ENCODE measurements at places on chromosomes 13 and 19.

GRCh38 chr19:48718711-48719231 lies 754 bp downstream of the MAMSTR start:
- no peak for DNase-seq

- DNase-seq, result no peak
Observed at GRCh38 chr19:39939556-39939955, 5.1 kb upstream of the FCGBP start.

- DNase-seq, result no peak
Observed at GRCh38 chr19:34676697-34677385, at the start of gene SCGB2B2. TSS of gene SCGB2B2 (minus strand) at chr19:34677159. CDS start at chr19:34594563, 82,596 bp downstream.

GRCh38 chr13:23159205-23159759 lies 21.5 kb upstream of the SGCG start:
- DNase-seq, result no peak

GRCh38 chr13:88925954-88926353 lies 1254.8 kb downstream of the SLITRK5 start:
- no peak for DNase-seq

- no peak for DNase-seq
Observed at GRCh38 chr19:51501594-51502263, at the start of gene SIGLEC12. TSS of gene SIGLEC12 (minus strand) at chr19:51501800. CDS start at chr19:51501733, 67 bp downstream.

DNA sequence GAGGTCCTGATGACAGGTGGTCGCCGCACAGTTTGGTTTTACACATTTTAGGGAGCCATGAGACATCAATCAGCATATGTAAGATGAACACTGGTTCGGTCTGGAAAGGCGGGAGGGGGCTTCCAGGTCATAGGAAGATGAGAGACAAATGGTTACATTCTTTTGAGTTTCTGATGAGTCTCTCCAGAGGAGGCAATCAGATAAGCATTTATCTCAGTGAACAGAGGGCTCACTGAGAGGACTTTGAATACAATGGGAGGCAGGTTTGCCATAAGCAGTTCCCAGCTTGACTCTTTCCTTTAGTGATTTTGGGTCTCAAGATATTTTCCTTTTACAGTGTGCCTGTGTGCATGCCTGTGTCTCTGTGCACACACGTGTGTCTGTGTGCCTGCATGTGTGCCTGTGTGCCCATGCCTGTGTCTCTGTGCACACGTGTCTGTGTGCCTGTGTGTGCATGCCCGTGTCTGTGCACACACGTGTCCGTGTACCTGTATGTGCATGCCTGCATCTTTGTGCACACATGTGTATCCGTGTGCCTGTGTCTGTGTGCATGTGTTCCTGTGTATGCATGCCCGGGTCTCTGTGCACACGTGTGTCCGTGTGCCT lies 35.5 kb upstream of the TMEM255B start:
- no peak for DNase-seq

DNA sequence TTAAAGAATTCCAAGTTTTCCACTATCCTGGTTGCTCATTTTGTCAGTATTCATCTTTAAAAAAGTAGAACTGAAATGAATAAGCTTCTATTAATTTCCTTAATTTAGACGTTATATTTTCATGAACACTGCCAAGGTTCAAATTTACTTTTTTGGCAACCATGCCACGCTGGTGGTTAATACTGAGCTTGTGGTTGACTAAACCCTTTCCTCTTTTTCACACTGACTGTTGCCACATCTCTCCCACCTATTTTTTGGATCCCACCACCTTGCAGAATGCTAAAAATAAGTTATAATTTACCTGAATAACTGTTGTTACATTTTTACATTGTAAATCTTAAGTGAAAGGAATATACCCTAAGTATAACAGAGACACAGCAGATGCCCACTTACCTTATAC lies 45.0 kb downstream of the FLT3 start:
- no peak for DNase-seq

GRCh38 chr19:42380155-42380554 lies 9.9 kb downstream of the CNFN start:
- DNase-seq, result no peak

DNA sequence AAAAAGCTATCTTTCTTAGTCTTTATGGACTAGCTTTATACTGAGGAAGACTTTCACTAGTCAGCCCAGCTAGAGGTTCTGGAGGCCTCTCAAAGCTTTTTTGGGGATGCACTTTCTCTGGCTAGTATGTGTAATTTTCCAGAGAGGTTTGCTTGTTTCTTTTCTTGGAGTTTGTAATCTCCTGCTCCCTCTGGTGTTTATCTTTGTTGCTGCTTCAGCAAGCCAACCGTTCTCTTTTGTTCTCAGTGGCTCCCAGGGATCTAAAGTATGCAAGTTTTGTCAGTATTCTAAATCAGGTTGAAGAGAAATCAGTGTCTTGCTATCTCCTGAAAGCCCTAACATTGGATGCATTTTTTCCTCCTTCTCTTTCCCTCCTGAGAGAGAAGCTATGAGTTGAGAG lies 121.1 kb upstream of the MYO16 start:
- no peak for DNase-seq

GRCh38 chr13:75226092-75226491 lies 255.9 kb downstream of the TBC1D4 start:
- DNase-seq, result peak; percentile 86

GRCh38 chr13:52809310-52809769 lies 39.1 kb downstream of the PCDH8 start:
- peak; percentile 49 for DNase-seq

- no peak for DNase-seq
Observed at GRCh38 chr13:113322043-113322461, 25.0 kb downstream of the LAMP1 start.

- DNase-seq, result no peak
Observed at GRCh38 chr13:78655906-78656305, 3.0 kb downstream of the OBI1 start.

GRCh38 chr19:46409191-46409590 lies 4.2 kb downstream of the CCDC8 start:
- no peak for DNase-seq

DNA sequence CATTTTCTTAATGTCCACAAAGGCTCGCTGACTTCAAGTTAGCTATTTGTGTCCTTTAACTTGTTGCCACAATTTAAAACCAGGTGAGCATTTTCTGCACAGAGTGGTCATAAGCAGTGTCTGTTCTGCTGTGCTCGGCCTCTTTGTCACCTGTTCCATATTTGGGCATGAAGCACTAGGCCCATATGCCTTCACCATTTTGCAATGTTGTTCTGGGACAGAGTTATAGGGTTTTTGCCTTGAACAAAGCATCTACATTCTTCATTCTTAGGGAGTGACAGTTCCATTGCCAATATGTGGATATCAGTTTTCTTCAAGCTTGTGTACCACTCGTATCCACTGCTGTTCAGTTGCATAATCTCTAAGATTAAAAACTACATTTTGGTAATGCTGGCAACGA lies 56.1 kb downstream of the LRCH1 start:
- no peak for DNase-seq

DNA sequence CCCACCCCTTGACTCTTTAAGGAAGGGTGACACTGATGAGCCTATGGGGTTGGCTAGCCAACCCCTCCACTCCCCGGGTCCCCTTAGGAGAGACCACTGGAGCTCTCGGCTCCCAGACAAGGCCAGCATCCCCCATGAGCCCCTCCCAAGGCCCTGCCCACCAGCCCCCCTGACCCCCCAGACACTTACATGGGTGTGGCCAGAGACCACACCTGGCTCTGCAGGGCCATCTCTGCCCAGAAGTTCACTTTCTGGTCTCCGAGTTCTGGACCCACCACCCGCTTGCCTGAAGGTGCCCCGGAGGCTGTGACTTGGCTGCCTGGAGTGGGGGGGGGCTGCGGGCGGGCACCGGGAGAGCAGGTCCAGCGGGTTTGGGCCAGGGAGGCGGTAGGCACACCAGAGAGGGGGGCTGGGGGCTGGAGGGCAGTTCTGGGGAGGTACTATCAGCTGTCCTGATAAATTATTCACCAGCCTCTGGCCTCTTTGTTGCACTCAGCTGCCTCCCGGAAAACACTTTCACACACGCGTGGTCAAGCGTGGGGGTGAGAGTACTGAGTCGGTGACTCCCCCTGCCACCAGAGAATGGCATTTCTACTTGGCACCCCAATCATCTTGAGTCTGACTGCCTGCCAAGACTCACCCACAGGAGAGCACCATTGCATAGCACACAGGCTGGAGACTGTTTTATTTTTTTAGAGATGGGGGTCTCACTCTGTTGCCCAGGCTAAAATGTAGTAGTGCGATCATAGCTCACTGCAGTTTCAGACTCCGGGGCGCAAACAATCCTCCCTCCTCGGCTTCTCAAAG lies at the start of gene PALM3:
Gene PALM3 (minus strand): TSS at position 326 of the 807 bp plus-strand sequence. CDS start 96 bp downstream, at position 230.
- peak; percentile 36 for DNase-seq

GRCh38 chr19:23273022-23273589 lies 22.9 kb upstream of the ZNF724 start:
- DNase-seq, result no peak

DNA sequence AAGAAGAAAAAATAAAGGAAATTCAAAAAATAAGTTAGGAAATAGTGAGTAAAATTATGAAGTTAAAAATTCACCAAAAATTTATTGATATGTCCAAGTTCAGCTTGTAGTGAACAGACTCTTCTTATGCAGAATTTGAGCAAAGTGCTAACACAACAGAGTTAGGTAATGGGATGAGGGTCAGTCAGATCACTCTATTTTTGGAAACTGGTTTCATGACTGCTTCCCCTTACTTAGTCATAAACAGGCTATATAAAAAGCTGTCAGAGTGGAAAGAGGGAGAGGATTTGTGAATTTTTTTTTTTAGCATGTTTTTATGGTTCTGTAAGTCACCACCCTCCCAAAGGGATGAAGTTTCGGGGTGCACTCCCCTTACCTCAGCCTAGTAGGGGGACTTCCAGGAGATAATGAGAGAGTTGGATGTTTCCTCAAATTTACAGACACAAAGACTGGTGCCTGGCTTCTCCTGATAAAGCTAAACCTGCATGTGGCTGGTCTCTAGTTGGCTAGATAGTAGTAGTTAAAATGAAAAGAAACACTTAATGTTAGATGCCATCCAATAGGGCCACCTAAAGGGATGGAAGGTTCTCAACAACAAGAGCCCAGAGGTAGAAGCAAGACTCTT lies 4.5 kb downstream of the CPB2 start:
- no peak for DNase-seq

DNA sequence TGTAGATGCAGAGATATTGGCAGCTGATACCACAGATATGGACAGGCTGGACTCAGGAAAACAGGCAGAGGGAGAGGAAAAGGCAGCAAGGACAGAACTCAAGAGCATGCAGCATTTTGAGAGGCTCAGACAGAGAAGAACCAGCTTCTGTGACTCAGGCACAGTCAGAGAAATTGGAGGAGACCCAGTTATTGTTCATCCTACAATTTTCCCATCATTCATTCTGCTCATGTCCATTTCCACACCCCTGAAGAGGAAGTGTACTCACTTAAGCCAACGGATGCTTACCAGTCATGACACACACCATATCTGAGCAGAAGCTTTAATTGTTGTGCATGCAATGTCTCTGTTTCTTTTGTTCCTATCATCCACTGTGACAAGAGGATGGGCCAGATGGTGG lies 359.8 kb upstream of the HTR2A start:
- no peak for DNase-seq

GRCh38 chr19:41264581-41265394 lies 616 bp downstream of the HNRNPUL1 start:
- no peak for DNase-seq

DNA sequence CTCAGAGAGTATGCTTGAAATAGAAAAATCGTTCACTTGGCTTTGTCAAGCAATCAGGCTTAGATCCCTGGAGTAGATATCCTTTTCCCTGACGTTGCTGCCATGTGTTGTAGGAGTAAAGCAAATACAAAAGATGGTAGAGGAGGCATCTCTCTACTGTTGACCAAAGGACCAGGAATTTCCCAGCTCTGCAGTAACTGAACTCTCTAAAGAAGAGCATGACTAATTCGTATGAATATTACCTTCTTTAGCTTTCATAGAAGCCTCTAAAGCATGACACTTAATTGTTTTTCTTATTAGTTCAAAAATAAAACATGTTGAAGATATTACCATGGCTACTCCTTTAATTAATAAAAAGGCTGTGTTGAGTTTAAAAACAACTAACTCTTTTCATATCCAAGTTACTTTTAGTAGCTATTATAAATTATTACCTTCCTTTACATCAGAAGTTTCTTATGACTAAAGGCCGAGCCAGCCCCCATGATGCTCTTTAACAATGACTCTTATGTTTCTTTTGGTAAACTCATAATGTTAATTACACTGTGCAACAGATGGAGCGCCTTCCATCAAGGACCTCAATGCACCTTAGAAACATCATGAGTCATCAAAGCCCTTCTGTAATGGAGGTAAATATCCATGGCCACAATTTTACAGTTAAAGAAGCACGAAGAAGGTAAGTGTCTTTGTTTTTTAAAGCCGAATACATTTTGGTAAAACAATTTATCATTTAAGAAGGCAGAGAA lies 352.4 kb downstream of the KLF5 start:
- DNase-seq, result no peak

GRCh38 chr13:114315074-114315785 lies 927 bp downstream of the CHAMP1 start:
- no peak for DNase-seq

- DNase-seq, result no peak
Observed at GRCh38 chr13:107459430-107459829, 755.9 kb downstream of the LIG4 start.

DNA sequence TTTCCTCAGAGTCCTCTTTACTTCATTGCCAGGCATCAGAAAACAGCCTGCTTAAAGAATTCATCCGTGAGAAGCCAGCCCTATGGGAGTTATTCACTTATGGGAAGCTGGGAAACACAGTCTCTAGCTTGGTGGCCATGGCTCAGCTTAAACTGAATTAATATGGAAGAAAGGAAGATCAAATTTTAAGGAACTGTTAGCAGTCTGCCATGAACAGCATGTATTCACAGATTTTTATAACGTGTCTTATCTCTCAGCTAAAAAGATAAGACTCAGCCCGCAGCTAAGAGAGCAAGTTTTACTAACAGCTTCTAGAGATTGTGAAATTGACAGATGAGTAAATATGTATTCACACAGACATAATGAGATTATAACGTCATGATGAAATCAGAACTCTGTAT lies 253.7 kb upstream of the RXFP2 start:
- DNase-seq, result no peak

DNA sequence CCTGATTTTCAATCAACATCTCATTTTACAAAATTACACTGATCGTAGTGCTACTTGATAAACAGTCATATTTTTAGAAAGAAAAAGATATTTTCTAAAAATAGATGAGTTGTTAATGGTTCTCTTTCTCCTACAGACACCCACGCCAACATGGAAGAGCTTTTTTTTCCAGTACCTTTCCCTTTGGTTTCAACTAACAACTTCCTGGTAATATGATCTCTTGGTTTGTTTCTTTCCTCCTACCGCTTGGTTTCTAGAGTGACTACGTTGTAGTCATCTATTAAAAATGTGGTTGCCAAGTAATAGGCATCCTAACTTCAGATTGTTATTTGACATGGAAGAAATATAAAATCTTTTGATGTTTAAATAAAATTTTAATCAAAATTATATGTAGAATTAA lies 189.0 kb downstream of the LACC1 start:
- peak; percentile 68 for DNase-seq

GRCh38 chr13:106426909-106427308 lies 108.6 kb downstream of the EFNB2 start:
- DNase-seq, result no peak

DNA sequence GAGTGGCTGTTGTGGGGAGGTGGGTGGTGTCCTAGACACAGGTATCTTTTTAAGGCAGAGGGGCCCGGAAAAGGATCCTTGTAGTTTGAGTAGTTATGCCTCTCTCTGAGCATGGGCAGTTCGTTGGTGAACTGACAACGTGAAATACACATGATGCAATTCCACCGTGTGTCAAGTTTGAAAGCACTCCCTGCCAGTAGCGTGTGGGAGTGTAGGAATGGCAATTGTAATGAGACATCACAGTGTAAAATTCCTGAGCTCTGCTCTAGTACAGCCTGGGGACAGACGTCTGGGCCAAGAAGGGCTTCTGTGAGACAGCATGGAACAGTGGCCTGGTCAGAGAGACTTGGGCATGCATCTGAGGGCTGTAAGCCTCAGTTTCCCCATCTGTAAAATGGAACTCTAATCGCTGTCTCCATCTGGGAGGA lies 10.4 kb upstream of the ASF1B start:
- peak; percentile 19 for DNase-seq
